Kidney (tissue), 22 donors: ENCODE measurements at places on chromosomes 3 and 15. TPM values are rescaled to one million over a fixed set of nuclear protein-coding genes. Genes with fewer than 3 reads are reported as not detected.

- no peak for DNase-seq
Observed at GRCh38 chr3:122890077-122890719, 95.3 kb downstream of the SLC49A4 start.

GRCh38 chr15:43854801-43855200 lies 28.0 kb downstream of the WDR76 start:
- no peak for DNase-seq

GRCh38 chr3:191753196-191753595 lies 292.2 kb downstream of the PYDC2 start:
- no peak for DNase-seq

- DNase-seq: no peak
Observed at GRCh38 chr3:43072361-43072760, 33.5 kb downstream of the POMGNT2 start.

DNA sequence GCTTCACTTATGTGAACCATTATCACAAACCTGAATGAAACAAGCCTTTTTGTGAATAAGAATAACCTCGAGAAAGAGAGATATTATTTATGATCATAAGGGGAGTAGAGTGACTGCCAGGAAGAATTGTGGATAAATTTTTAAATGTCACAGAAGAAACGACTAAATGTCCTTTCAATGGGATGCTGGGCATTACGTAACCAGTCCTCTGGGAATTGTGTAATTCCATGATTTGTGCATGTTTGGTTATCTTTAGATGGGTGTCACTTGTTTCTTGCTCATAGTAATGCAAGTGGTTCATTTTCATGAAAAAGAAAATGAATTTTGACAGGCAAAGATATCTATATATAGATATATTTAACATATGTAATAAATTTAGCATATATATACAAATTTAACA lies 379.5 kb upstream of the AGTR1 start:
- DNase-seq: no peak

GOLGA6D gene
- not detected for polyA plus RNA-seq

CHRNA3 gene
- not detected for polyA plus RNA-seq

CHL1 gene
- 10.6 TPM for polyA plus RNA-seq

NPAP1 gene
- polyA plus RNA-seq: 0.04 TPM
